T-helper 2 cell treated with Interferon-gamma antibody and Interleukin-4, amounts not matched to agents 5 μg/mL and 100 μg/mL, for 36 hours (primary cell): ENCODE measurements at places on chromosomes 3 and 15.
A peak's percentile ranks its signal among the peaks of the same experiment; 100 is the strongest.

- H3K36me3 ChIP-seq: peaks cover 2% of the 10 kb centered on the region
- H3K4me3 ChIP-seq: no peak overlapping the region
- peak overlapping the region; percentile 47 for H3K27ac ChIP-seq
- no peaks in the 10 kb centered on the region for H3K27me3 ChIP-seq
Observed at GRCh38 chr3:189236352-189236751, 64.6 kb downstream of the TPRG1 start.

- H3K36me3 ChIP-seq: no peaks in the 10 kb centered on the region
- peaks cover 4% of the 10 kb centered on the region for H3K27me3 ChIP-seq
Observed at GRCh38 chr3:153760948-153761347, 360.2 kb upstream of the ARHGEF26 start.

GRCh38 chr15:93989440-93989998 is 241.8 kb upstream of the MCTP2 start:
- H3K27ac ChIP-seq: no peak overlapping the region
- peaks cover 6% of the 10 kb centered on the region for H3K4me1 ChIP-seq
- no peak for DNase-seq
- peaks cover 3% of the 10 kb centered on the region for H3K27me3 ChIP-seq

DNA sequence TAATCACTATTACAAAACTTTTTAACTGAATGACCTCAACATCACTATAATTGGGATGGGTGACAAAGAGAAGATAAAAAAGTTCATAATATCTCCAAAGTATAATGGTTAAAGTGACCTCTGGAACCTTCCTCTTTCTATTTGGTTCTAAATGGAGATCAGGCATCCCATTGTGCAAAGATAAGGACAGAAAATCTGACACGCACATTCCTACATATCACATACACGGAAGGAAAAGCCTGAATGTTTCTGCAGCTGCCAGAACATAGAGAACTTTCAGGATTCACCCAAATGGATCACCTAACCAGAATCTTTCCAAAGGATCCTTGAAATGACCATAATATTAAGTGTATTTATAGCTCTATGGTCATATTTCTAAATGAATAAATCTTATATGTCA is 128.2 kb downstream of the TFDP2 start:
- H3K36me3 ChIP-seq: peaks cover 3% of the 10 kb centered on the region
- H3K4me3 ChIP-seq: no peak overlapping the region
- no peak overlapping the region for H3K27ac ChIP-seq
- H3K4me1 ChIP-seq: peaks cover 30% of the 10 kb centered on the region
- no peak for DNase-seq

GRCh38 chr3:109943181-109943580 is 605.8 kb upstream of the DPPA4 start:
- H3K27ac ChIP-seq: no peak overlapping the region

DNA sequence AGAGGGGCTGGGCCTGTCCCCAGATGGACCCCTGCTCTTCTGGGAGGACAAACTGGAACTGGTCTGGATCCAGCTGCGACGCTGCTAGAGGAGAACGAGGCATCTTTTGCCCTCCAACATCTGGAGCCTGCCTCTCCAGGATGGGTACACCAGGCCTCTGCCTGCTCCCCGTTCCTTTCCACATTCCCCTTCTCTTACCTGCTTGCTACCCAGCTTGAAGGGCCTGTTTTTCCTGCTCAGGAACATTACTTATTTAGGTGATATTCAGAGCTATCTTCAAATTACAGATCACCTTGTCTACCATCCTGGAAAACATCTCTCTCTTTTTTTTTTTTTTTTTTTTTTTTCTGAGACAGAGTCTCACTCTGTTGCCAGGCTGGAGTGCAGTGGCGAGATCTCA is 64.0 kb downstream of the CHRD start:
- no peak for DNase-seq
- H3K27ac ChIP-seq: no peak overlapping the region
- H3K27me3 ChIP-seq: no peaks in the 10 kb centered on the region
- H3K4me1 ChIP-seq: peaks cover 3% of the 10 kb centered on the region

DNA sequence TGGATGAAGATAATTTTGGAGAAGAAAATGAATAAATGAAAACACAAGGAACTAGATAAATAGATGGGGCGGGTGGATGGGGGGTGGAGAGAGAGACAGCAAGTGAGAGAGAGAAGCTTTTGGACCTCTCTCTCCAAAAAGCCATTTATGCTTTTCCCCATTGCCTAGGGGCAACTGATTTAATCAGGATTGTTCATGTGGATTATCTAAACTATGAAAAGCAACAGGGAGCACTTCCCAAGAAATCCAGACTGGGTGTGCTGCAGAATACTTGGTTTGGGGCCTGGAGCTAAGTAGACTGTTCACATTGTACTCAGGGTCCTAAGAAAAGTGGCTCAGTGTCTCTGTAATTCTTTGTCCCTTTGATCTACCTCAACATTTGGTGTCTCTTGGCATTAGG is 367.0 kb downstream of the TIGIT start:
- H3K4me1 ChIP-seq: no peaks in the 10 kb centered on the region
- H3K36me3 ChIP-seq: no peaks in the 10 kb centered on the region
- no peak overlapping the region for H3K4me3 ChIP-seq
- DNase-seq: no peak
- H3K27me3 ChIP-seq: no peaks in the 10 kb centered on the region
- no peak overlapping the region for H3K27ac ChIP-seq

DNA sequence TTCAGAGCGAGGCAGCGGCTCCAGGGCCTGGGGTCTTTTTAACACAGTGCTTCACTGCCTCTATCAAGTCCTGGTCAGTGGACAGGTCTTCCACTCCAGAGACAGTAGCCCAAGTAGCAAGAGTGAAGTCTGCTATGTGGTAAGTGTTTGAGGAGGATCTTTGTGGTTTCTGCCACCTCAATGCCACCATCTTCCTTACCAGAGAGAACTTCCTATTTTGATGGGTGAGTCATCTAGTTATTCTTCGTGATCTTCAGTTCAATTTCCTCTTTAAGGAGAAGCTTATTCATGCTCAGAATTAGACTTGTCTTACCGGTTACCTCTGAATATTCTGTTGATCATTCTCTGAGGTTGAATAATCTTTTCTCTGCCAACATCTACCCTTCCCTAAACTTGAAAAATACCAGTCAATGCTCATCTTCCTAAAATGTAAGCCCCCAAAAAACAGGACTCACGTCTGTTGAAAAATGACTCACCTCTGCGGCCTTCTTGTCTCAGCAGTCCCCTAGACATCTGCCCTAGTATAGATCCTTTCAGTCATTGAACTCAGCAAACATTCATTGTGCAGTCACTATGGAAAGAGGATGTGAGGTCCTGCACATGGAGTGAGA is 32.2 kb upstream of the BCL6 start:
- H3K36me3 ChIP-seq: peaks cover 9% of the 10 kb centered on the region
- H3K27me3 ChIP-seq: no peaks in the 10 kb centered on the region
- H3K27ac ChIP-seq: peak overlapping the region; percentile 91
- peaks cover 50% of the 10 kb centered on the region for H3K4me1 ChIP-seq
- peak overlapping the region; percentile 68 for H3K4me3 ChIP-seq
- DNase-seq: peak; percentile 59

DNA sequence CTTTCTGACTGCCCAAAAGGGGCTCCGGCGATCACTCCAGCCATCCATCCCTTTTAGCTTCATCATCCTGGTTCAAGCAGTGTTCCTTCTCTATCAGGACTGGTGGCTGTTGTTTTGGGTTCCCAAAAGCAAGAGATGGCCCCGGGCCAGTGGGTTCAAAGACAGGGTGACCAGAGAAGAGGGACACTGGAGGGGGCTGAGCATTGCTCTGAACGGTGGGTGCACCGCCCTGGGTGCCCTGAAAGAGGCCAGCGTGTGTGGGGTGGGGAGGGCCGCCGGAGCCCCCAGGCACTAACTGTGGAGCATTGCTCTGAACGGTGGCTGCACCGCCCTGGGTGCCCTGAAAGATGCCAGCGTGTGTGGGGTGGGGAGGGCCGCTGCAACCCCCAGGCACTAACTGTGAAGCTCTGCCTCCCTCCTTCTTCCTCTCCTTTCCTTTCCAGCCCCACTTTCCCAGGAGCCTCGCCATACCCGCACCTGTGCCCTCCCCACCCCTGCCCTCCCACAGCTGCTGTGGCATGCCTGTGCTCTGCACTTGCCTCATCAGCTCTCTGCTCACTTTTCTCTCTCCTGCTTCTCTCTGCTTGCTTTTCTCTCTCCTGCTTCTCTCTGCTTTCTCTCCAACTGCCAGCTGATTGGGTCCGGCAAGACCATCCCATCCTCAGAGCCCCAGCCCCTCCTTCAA is 37.4 kb upstream of the OR4F6 start:
- no peak overlapping the region for H3K4me3 ChIP-seq
- DNase-seq: no peak
- no peaks in the 10 kb centered on the region for H3K36me3 ChIP-seq
- H3K27ac ChIP-seq: no peak overlapping the region

DNA sequence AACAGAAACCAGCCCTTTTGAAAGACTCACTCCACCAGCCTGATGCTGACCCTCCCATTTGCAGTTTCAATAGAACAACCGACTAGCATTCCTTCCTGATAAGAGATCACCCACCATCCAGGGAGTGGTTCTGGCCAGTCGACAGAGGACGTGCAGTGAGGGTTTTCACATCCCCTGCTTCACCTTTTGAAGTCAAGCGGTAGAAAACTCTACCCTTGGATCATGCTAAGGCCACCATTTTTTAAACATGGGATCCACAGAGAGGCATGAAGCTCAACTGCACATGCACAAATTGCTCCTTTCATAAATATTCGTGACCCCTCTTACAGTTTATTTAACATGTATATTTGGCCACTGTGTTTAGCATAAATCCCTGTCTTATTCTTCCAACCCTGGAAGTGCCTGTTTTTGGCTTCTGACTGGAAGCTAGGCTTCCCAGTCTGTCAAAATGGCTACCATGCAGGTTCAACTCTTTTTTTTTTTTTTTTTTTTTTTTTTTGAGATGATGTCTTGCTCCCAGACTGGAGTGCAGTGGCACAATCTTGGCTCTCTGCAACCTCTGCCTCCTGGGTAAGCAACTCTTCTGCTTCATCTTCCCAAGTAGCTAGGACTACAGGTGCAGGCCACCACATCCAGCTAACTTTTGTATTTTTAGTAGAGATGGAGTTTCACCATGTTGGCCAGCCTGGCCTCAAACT is 1.0 kb upstream of the THUMPD3 start:
- DNase-seq: no peak
- peak overlapping the region; percentile 24 for H3K4me3 ChIP-seq
- H3K27me3 ChIP-seq: peaks cover 3% of the 10 kb centered on the region
- H3K4me1 ChIP-seq: peaks cover 27% of the 10 kb centered on the region

DNA sequence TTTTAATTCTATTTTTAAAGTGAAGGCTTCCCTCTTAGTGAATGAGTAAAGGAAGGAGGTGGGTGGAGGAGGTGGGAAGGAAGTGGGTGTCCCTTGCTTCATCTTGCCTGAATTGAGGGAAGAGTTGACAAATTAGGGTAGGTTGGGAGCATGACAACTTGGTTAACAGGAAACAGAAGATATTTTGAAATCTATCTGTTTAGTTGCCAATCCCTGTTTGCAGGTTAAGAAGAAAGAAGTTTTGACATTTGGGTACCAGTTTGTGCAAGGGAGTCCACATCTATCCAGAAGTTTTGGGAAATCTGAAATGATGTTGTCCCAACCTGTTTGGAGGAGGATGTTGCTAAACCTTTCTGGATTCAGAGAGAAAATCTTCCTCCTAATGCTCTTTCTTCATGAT is 204.1 kb upstream of the SUCLG2 start:
- H3K36me3 ChIP-seq: no peaks in the 10 kb centered on the region
- no peak overlapping the region for H3K27ac ChIP-seq
- no peaks in the 10 kb centered on the region for H3K27me3 ChIP-seq
- H3K4me1 ChIP-seq: no peaks in the 10 kb centered on the region
- DNase-seq: no peak

DNA sequence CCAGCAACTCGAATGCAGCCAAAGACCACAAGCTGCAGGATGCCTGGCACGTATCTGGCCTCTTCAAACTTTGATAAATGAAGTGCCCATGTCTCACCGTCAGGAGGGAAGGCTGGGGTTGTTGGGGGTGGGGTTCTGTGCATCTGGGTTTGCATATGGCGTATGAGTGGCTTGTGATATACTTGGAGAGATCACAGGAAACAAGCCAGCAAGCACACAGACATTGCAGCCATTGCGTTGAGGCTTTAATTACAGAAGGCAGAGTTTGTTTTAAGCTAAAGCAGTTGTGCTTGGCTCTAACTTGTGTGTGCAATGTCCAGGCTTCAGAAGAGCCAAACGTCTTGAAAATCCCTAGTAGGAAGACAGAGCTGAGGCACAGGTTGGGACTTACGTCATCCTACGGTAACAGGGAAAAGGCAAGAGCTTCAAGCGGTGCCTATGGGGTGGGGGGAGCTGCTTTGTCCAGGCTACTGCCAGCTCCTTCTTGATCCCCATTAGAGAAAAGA is 109.2 kb downstream of the ASB7 start:
- no peak overlapping the region for H3K27ac ChIP-seq
- peaks cover 11% of the 10 kb centered on the region for H3K27me3 ChIP-seq
- H3K36me3 ChIP-seq: no peaks in the 10 kb centered on the region

DNA sequence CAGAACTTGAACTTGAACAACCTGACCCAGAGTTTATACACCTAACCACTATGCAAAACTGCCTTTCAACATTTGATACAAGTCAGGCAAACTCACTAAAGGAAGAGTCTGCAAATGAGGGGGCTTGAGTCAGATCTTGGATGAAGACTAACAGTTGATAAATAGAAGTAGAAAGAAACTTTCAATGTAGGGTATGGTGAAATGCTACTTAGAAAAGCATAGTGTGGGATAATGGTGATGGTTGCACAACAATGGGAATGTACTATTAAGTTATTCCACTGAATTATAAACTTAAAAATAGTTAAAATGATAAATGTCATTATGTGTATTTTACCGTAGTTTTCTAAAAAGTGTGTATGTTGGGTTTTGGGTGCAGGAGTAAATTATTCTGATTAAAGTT is 19.7 kb upstream of the ZNF280D start:
- no peak overlapping the region for H3K4me3 ChIP-seq
- H3K27me3 ChIP-seq: peaks cover 14% of the 10 kb centered on the region
- H3K4me1 ChIP-seq: no peaks in the 10 kb centered on the region
- H3K36me3 ChIP-seq: no peaks in the 10 kb centered on the region

DNA sequence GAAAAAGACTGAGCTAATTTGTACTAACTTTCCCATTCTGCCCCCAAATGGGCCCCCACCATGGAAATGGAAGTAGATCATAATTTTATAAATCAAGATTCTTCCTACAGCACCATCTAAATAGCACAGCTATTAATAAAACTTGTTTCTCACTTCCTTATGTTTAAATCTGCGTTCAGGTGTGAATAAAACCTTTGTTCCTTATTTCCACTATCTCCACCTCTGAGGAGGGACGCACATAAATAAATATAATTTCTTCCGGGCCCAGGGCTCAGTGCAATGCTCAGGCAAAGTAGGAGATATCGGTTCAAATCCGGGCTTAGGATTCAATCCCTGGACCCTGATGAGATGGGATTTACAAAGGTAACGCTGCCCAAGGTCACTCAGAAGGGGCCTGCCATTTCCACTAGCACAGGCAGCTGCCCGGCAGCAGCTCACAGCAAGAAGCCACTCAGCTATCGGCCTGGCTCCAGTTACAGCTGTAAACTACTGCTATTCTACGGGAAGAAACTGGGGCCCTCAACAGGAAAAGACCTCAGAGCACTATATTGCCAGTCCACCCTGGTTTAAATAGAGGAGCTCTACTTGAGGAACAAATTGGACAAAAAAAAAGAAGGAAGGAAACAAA is 52.5 kb downstream of the FOXP1 start:
- DNase-seq: no peak
- H3K27me3 ChIP-seq: no peaks in the 10 kb centered on the region
- no peak overlapping the region for H3K27ac ChIP-seq
- no peak overlapping the region for H3K4me3 ChIP-seq
- peaks cover 36% of the 10 kb centered on the region for H3K4me1 ChIP-seq
- peaks cover 12% of the 10 kb centered on the region for H3K36me3 ChIP-seq
